ENCODE measurements at places on chromosomes 4 and X. TPM values are rescaled to one million over a fixed set of nuclear protein-coding genes. Genes with fewer than 3 reads are reported as not detected.

Gene BEX5
- total RNA-seq: 5.4 TPM

DNA sequence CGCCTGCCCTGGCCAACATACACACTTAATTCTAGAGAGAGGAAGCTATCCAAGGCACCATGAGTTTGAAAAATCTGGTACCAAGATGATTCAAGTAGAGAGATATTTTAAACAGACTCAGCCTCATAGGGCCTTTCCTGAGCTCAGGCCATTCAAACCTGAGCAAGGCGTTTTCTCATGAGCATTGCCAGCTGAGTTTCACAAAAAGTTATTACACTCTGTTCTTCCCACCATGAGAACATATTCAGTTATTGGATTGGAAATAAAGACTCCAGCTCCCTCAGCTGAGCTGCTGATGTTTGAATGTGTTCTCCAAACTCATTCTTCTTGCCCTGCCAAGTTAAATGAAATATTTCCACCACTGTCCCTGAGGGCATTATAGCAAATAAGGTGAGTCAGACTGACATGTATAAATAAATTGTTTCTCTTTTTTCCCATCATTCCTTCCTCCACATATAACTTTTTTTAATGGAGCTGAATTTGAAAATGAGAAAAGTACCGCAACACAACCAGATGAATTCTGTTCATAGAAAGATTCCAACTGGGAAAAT, 429.6 kb downstream of the RAB28 start:
- no peaks in the 10 kb centered on the region for H3K4me1 ChIP-seq
- no peak overlapping the region for H3K27ac ChIP-seq
- H3K36me3 ChIP-seq: no peaks in the 10 kb centered on the region
- no peak for DNase-seq

- H3K4me1 ChIP-seq: no peaks in the 10 kb centered on the region
- no peak overlapping the region for H3K4me3 ChIP-seq
- no peak overlapping the region for H3K27ac ChIP-seq
Measured at GRCh38 chrX:11591723-11592346, 73.9 kb downstream of the ARHGAP6 start.

DNA sequence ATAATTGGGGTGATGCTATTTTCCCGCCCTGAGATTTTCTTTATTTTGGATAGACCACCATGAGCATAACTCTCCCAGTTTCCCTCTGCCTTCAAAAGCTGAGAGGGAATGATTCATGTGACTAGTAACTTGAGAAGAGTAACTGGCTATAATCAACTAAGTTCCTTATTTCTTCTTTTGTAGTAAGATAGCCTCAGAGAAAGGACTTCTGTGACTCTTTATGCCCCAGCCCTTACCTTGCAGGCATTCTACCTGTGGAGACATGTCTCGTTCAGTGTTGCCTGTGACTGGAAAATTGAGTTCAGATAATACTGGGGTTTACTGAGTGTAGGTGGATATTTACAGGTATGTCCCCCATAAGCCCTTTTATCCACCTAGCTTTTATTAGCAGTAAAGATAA, 715.4 kb upstream of the HS3ST1 start:
- no peak overlapping the region for H3K27ac ChIP-seq
- H3K4me1 ChIP-seq: no peaks in the 10 kb centered on the region
- H3K27me3 ChIP-seq: no peaks in the 10 kb centered on the region

- no peak overlapping the region for H3K27ac ChIP-seq
- DNase-seq: no peak
Measured at GRCh38 chr4:108926061-108926460, 163.2 kb upstream of the ETNPPL start.

- DNase-seq: no peak
- H3K36me3 ChIP-seq: no peaks in the 10 kb centered on the region
- H3K27ac ChIP-seq: no peak overlapping the region
- H3K27me3 ChIP-seq: no peaks in the 10 kb centered on the region
- no peak overlapping the region for H3K4me3 ChIP-seq
Measured at GRCh38 chrX:40392599-40392998, 188.2 kb upstream of the ATP6AP2 start.

DNA sequence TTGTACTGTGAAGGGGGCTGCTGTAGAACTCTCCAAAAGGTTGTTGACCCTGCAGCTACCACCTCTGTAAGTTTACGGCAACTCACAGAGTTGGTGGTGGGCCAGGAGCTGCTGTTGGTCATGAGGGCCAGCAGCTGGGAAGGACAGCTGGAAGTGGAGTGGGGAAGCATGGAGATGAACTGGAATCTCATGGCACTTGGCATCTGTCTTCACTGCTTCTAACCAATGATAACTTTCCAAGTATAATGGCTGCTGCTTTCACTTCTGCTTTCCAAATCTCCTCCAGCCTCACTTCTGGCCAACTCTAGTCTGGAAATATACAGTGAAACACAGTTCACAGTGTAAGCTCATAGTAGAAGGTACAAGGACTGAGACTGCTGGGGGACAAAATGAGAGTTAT, 126.5 kb upstream of the INTU start:
- H3K4me1 ChIP-seq: no peaks in the 10 kb centered on the region
- DNase-seq: no peak
- H3K36me3 ChIP-seq: no peaks in the 10 kb centered on the region

GRCh38 chr4:175308236-175308635, 390.1 kb downstream of the ADAM29 start:
- H3K27me3 ChIP-seq: no peaks in the 10 kb centered on the region
- H3K36me3 ChIP-seq: no peaks in the 10 kb centered on the region
- no peaks in the 10 kb centered on the region for H3K4me1 ChIP-seq
- no peak overlapping the region for H3K4me3 ChIP-seq
- DNase-seq: no peak
